Stimulated activated CD8-positive, alpha-beta memory T cell treated with anti-CD3 and anti-CD28 coated beads, Interleukin-12 subunit alpha, Interleukin-12 subunit beta, amount 100 ng/mL, for 1 hour (primary cell): ENCODE measurements at places on chromosomes 7 and 10.

GRCh38 chr7:2666588-2667250 lies 21.3 kb upstream of the AMZ1 start:
- no peak for DNase-seq

GRCh38 chr7:25005658-25006057 lies 25.7 kb upstream of the OSBPL3 start:
- no peak for DNase-seq

DNA sequence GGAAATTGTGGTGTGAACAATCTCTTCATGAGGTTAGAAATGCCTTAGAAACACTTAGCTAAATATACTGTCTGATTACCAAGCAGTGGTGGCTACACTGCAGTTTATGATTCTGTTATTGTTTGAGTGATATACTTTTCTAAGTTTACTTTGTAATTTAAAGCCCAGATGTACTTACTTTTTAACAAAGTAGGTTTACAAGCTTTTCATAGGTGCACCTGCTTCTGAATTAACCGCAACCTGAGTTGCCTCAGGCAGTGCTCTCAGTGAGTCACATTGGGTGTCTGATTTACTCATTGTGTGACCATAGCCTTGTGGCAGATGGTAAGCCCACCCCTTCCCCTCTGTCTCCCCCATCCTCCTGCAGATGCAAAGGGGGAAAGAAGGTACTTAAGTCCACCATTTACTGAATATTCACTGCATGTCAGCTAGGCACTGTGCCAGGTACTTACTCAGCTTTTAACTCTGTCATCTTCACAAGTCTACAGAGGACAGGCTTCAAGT lies 9.0 kb downstream of the MTURN start:
- DNase-seq, result no peak

- no peak for DNase-seq
Observed at GRCh38 chr7:11290863-11291262, 317.2 kb downstream of the PHF14 start.

DNA sequence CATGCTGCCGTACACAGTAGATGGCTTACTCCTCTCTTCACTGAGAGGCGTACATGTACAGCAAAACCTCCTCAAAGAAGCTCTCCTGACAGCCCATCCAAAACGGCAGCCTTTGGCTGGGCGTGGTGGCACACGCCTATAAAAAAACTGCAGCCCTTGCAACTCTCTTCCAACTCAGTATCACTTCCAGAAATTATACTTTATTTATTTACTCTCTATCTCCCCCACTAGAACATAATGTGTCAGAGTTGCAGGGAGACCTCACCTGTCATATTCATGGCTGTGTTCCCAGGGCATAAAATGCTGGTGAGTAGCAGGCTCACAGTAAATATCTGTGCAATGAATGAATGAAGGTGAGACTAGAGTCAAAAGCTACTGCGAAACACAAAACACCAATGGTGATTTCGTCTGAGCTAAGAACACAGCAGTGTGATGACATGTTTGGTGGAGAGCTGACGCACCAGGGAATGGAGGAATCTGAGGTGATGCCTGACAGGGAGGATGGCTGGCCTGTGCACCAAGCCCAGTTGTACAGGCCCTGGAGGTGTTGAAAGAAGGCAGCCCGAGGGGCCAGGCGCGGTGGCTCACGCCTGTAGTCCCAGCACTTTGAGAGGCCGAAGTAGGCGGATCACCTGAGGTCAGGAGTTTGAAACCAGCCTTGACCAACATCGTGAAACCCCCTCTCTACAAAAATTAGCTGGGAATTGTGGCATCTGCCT lies 55.3 kb downstream of the COBL start:
- no peak for DNase-seq

DNA sequence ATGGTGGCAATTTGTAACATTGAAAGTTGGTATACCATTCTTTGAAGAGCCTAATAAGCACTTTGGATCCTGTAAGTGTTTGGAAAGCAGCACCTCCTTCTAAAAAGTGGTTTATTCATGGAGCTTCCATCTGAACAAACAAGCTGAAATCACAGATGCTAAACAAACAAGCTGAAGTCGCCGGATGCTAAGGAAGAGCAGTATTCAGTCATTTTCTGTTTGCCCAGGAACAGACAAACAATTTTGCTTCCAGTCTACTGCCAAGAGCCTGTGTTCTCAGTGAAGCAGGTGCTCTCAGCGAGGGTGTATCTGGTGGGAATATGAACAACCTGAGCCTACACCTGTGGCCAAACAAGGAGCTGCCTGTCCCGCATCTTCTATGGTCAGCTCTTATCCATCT lies 6.3 kb downstream of the COL28A1 start:
- DNase-seq, result no peak

- no peak for DNase-seq
Observed at GRCh38 chr10:76382381-76382851, 951.0 kb downstream of the LRMDA start.

- DNase-seq, result no peak
Observed at GRCh38 chr7:111846898-111847297, 284.6 kb upstream of the IMMP2L start.

GRCh38 chr10:120308589-120308988 lies 148.4 kb upstream of the PLPP4 start:
- no peak for DNase-seq

DNA sequence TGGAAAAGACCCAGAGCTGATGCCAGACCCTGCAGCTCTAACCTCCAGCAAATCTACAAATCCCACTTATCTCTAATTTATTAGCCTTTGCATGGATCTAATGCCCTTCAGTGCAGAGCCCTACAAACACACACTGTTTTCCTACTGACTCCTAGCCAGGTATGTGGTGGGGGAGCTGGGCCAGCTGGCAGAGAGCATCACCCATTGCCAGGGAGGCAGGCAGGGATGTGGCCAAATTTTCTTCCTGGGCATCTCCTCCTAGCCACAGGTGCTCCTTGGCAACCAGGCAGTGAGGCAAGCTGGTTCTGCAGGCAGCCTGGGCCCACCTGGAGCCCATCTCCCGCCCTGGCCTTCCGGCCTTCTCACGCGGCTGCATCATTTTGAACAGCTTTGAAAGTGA lies 55.9 kb upstream of the EMX2 start:
- DNase-seq, result no peak
